Progenitor cell of endocrine pancreas (in vitro differentiated cells): ENCODE measurements at places on chromosomes 7 and 10. TPM values are rescaled to one million over a fixed set of nuclear protein-coding genes. Genes with fewer than 3 reads are reported as not detected.

GRCh38 chr10:76925636-76926405, 711.8 kb downstream of the KCNMA1 start:
- H3K4me3 ChIP-seq, result no peak overlapping the region
- no peak overlapping the region for H3K27ac ChIP-seq
- H3K4me1 ChIP-seq, result peaks cover 4% of the 10 kb centered on the region
- H3K27me3 ChIP-seq, result no peaks in the 10 kb centered on the region
- DNase-seq, result no peak
- peaks cover 1% of the 10 kb centered on the region for H3K36me3 ChIP-seq

DNA sequence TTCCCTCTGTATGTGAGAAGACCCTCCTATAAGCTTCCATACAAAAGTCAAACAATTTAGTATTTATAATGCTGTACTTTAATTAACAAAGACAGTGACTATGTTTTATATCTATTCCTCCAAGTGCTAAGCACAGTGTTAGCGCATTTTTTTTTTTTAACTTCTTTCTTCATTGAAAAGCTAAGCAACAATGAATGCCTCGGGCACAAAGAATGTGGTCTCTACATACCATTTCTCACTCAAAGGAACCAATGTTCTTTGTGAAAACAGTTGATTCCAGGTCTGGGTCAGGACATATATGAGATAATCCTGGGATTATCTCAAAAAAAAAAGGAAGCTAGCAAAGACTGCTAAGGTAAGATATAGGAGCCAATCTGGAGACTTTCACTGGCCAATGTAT, 26.2 kb upstream of the REEP3 start:
- no peak for DNase-seq
- no peaks in the 10 kb centered on the region for H3K27me3 ChIP-seq
- no peak overlapping the region for H3K27ac ChIP-seq
- H3K36me3 ChIP-seq, result peaks cover 14% of the 10 kb centered on the region

GRCh38 chr7:122789156-122789555, 86.4 kb upstream of the RNF148 start:
- no peak overlapping the region for H3K4me3 ChIP-seq
- H3K36me3 ChIP-seq, result no peaks in the 10 kb centered on the region
- H3K27me3 ChIP-seq, result no peaks in the 10 kb centered on the region
- no peak for DNase-seq

DNA sequence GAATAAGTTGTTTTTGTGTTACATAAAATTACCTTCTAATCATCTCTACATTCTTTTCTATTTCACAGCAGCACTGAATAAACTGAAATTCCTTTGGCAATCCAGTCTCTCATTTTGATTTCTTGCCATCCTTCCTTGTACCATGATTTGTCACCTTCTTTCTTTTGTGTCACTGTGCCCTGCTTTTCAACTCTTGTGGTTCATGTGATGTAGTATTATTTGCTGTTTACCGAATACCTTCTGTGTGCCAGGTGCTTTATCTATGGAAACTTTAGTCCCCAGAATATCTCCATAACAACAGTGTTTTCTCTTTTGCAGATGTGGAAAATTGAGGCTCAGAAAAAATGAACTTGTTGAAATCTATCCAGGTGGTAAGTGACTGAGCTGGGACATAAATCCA, 220.3 kb downstream of the STK31 start:
- no peak overlapping the region for H3K4me3 ChIP-seq
- no peak for DNase-seq
- H3K27me3 ChIP-seq, result no peaks in the 10 kb centered on the region
- H3K4me1 ChIP-seq, result peaks cover 5% of the 10 kb centered on the region
- H3K36me3 ChIP-seq, result no peaks in the 10 kb centered on the region

- no peak overlapping the region for H3K27ac ChIP-seq
- H3K4me3 ChIP-seq, result no peak overlapping the region
- H3K36me3 ChIP-seq, result no peaks in the 10 kb centered on the region
These were observed 257.4 kb downstream of the KCNMA1 start for GRCh38 chr10:77380191-77380590.

DNA sequence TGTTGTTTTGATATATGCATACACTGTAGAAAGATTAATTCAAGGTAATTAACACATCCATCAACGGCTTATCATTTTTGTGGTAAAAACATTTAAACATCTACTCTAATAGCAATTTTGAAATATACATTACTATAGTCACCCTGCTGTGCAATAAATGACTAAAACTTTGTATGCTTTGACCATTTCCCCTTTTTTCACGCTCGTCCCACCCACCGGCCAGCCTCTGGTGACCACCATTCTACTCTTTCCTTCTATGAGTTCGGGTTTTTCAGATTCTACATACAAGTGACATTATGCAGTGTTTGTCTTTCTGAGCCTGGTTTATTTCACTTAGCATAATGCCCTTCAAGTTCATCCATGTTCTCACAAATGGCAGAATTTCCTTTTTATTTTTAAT, 21.3 kb downstream of the CYCS start:
- H3K36me3 ChIP-seq, result no peaks in the 10 kb centered on the region
- no peak overlapping the region for H3K4me3 ChIP-seq
- DNase-seq, result no peak
- no peaks in the 10 kb centered on the region for H3K4me1 ChIP-seq
- H3K27me3 ChIP-seq, result no peaks in the 10 kb centered on the region

SGCE gene
- 35.4 and 49.3 TPM in 2 replicates for total RNA-seq

PNLIPRP2 gene
- total RNA-seq, result not detected in 2 replicates

PLCE1 gene
- 12.1 and 14.1 TPM in 2 replicates for total RNA-seq

GRID2IP gene
- total RNA-seq, result 2.0 and 2.5 TPM in 2 replicates

LMOD2 gene
- not detected in 2 replicates for total RNA-seq

TMEM72 gene
- 0.93 and 1.5 TPM in 2 replicates for total RNA-seq

FMC1 gene
- 17.9 and 18.6 TPM in 2 replicates for total RNA-seq

CLEC2L gene
- total RNA-seq, result 0.22 TPM in 1 of 2 replicates, not detected in the other
